ENCODE measurements at places on chromosomes 16 and 17.

DNA sequence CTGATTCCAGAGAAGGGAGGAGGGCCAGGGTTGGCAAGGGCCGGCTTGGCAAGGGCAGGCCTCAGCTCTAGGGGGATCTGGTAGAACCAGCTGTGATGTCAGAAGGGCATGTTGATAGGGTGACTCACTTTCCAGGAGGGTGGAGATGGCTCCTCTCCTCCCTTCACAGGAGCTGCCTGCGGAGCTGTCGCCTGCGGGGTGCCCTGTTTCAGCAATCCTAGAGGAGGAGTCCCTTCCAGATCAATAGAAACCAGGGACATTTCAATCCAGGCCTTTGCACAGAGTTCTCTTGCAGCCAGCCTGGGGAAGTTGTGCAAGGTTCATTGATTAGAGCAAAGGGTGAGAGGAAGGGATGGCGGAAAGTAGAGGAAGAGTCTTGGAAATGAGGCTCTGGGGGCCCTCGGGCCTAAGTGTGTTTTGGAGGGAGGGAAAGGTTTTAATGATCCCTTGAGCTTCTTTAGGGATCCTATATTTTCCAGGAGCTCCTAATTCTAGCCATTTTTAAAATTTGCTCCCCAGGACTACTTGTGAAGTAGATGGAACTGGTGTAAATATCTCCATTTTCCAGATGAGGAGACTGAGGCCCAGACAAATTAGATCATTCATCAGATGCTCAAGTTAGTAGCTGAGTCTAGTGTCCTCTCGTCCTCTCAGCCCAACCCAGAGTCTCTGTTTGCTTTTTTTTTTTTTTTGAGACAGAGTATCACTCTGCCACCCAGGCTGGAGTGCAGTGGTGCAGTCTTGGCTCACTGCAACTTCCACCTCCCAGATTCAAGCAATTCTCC lies 24.8 kb upstream of the CSNK2A2 start:
- peak; percentile 4 for DNase-seq

GRCh38 chr17:76191896-76192295 lies 48.4 kb downstream of the RNF157 start:
- no peak for DNase-seq

GRCh38 chr17:29141514-29141876 lies 38.7 kb downstream of the MYO18A start:
- DNase-seq, result no peak

DNA sequence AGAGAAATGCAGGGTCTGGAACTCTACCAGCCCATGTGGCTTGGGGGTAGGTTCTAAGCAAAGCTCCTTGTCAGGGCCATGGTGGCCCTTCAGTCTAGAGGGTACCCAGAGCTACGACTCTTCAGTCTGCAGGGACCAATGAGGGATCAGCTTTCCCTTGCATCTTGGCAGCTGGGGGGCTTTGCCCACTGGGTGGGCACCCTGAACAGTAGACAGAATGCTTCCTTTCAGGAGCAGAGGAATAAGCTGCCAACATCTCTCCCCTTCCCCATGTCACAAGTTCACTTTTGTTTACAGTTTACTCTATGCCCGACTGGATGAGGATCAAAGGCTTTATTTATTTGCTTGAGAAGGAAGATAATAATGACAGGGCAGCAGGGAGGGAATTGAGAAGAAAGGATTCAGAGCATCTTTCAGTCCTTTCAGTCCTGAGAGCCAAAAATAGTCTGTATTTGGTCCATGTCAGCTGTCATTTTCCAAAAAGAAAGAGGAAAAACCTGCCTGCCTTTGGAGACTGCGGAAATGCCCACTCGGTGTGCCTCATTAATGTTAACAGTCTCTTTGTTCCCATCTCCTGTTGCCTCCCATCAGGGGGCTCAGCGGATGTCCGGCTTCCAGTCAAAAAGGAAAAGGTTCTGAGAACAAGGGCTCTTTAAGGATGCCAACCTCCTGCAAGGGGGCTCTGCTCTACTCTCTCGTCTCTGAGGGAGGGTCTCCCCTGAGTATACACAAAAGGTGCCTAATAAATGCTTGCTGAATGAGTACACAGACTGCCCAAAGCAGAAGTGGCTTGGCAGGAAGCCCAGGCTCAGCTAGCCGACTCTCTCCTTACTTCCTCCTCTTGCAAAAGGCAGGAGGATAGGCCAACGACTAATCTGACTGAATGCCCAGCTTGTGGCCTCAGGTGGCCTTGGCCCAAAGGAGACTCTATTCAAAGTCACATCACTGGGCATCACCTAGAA lies 17.1 kb downstream of the TRAF4 start:
- DNase-seq, result peak; percentile 48

GRCh38 chr17:29109477-29110371 lies 66.8 kb downstream of the PIPOX start:
- DNase-seq, result no peak
